ENCODE measurements at places on chromosomes 2 and 18.
A peak's percentile ranks its signal among the peaks of the same experiment; 100 is the strongest.

GRCh38 chr2:173631127-173631460, 276.4 kb downstream of the CDCA7 start:
- peak; percentile 33 for DNase-seq

- DNase-seq, result no peak
These were observed 76.2 kb downstream of the ATAD2B start for GRCh38 chr2:23850564-23851256.

DNA sequence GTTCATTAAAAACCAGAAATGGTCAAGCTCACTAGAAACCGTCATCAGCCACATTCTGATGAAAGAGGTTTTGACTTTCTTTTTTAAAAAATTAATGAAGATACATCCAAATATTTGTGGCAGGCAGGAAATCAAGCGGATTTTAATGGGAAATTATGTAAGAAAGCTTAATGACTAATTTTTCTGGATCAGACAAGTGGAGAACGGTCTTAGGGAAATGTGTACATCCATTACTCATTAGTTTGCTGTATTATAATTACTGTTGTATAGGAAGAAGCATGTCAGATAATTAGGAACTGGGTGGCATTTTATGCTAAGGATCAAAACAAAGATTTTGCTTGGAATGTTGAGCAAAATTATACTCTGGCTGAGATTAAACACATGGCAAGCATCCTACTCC, 39.4 kb downstream of the AGAP1 start:
- no peak for DNase-seq

DNA sequence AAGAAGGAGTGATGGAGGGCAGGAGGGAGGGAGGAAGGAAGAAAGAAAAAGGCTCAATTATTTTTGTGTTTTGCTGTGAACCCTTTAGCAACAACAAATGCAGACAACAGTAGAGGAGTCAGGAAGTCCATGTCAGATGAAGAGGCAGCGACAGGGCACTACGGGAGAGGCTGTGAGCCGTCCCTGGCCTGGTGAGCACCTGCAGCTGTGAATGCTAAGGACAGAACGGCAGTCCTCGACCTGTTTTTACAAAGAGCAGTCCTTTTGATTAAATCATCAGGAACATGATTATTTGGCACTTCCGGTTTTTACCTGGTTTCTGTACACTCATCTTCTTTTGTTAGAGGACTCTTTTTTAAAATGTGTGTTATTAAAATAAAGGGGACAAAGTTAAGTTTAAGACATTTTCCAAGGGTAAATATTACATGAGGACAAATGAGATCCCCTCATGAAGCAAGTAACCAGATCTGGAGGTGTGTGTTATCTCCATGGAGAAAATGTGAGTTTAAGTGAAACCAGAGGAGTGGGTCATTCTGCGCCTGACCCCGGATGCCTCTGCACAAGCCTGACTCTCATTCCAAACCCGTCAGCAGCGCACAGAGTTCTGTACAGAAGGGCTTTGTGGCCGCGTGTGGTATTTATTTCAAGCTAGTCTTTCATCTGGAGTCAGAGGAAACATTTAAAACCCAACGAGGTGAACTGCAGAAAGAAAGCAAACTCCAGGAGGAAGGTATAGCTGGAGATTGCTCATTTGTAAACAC, 492.5 kb downstream of the SOX11 start:
- no peak for DNase-seq

DNA sequence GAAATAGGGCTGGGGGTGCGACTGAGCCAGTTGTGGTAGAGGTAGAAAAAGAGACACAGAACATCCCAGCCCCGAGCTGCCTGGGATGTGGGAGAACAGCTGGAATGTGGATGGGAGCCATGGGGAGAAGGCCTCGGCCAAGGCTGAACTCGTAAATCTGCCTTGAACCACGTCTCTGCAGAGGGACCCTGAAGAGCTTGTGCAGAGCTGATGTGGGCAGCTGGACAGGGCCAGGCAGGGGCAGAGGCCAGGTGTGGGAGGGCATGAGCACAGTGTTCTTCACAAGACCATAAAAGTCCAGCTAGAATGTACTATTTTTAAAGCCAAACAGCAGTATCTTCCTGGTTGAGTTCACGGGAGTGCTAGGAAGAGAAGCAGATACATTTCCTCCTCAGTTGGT, 5.7 kb downstream of the TCF23 start:
- DNase-seq, result no peak

GRCh38 chr18:36672437-36673344, 156.1 kb downstream of the TPGS2 start:
- DNase-seq, result peak; percentile 31

DNA sequence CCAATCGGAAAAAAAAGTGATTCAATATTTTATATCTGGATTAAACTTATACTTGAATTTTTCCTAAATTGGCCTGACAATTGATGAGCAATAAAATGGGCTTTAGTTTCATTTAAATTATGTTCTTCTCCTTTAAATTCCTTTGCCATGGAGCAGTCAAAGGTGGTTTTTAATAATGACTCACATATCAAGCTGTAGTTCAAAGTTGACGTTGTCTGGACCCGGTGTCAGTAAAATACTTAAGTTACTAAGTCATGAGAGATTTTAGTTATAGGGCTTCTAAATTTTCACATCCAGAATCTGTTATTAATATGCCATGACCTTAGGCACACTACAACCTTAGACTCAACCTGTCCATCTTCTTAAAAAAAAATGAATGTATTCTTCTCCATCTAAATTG, 62.5 kb downstream of the CDH2 start:
- DNase-seq, result no peak

DNA sequence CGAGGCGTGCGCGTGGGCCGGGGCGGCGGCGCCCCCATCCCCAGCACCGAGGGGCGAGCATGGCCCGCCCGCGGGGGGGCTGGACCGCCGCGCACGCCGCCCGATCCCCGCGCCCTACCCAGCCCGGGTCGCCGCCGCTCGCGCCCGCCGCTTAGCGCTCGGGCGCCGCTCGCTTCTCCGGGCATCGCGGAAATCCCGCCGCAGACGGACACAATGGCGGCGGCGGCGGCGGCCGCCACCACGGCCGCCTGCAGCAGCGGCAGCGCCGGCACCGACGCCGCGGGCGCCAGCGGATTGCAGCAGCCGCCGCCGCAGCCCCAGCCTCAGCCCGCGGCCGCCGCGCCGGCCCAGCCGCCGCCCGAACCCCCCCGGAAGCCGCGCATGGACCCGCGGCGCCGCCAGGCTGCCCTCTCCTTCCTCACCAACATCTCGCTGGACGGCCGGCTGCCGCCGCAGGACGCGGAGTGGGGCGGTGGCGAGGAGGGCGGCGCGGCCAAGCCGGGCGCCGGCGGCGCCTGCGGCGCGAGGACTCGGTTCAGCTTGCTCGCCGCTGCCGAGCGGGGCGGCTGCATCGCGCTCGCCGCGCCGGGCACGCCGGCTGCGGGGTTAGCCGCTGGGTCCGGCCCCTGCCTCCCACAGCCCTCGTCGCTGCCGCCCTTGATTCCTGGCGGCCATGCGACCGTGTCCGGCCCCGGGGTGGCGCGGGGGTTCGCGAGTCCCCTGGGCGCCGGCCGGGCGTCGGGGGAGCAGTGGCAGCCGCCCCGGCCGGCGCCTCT, 453 bp downstream of the CABLES1 start:
- peak; percentile 67 for DNase-seq

GRCh38 chr2:70479816-70480215, 73.8 kb downstream of the TGFA start:
- DNase-seq, result no peak

GRCh38 chr18:36450264-36450663, 152.8 kb downstream of the FHOD3 start:
- no peak for DNase-seq

GRCh38 chr2:72124376-72124775, 23.3 kb downstream of the CYP26B1 start:
- no peak for DNase-seq

DNA sequence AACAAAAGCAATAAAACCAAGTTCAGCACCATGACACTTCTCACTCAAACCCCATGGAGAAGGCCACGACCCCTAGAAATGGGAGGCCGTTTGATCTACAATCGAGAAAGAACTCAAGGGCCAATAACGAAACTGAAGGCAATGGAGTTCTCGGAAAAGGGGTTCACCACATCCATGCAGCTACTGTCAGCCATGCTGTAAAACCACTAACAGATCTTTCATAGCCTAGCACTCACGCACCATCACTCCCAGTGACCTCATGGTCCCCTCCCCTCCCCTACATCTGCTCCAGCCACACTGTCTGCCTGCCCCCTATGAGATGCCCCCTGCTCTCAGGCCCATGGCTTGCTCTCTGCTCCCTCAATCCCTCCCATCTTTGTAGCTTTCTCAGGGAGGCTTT, 135.3 kb downstream of the TMEM163 start:
- no peak for DNase-seq

- DNase-seq, result no peak
These were observed 2.2 kb upstream of the SERTAD2 start for GRCh38 chr2:64655873-64656272.

GRCh38 chr18:37161491-37161890, 332.6 kb downstream of the KIAA1328 start:
- no peak for DNase-seq

DNA sequence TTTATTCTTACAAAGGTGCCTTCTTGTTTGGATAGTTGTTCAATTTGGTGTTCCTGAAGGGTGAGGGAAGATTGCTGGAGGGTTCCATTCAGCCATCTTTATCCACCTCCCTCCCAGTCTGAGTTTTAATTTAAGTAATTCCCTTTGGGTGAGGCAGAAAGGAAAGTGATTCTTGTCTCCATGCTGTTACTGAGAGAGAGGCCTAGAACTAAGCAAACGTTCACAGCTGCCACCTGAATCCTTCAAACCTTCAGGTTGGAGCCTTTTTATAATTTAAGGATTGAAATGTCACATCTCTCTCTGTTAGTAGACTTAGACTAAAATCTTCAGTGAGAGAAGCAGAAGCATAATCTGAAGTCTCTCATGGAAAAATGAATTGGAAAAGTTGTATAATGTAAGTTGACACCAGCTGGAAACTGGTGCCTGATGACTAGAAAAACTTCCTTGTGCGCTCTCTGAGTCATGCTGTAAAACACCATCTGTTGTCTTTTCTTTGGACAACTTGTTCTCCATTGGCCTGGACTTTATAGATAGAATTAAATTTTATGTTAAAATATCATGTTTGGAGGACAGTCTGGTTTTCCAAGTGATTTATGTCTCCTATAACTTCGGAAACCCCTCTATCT, 14.6 kb downstream of the STRADB start:
- DNase-seq, result no peak

DNA sequence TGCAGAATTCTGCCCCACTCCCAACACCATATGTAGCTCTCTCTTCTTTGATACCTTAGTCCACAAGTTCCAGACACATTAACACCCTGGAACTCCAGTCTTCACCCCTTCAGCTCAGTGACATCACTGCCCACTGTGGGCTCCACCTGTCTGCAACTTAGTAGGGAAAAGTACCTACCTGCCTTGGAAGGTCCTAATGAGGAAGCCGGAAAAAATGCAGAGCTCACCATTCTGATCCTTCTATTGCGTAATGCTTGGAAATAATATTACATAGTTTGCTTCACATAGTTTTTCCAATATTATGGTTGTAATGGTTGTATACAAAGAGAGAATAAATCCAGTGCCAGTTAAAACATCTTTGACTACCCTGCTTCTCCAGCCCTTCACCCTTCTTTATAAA, 738.4 kb downstream of the RNF144A start:
- no peak for DNase-seq

DNA sequence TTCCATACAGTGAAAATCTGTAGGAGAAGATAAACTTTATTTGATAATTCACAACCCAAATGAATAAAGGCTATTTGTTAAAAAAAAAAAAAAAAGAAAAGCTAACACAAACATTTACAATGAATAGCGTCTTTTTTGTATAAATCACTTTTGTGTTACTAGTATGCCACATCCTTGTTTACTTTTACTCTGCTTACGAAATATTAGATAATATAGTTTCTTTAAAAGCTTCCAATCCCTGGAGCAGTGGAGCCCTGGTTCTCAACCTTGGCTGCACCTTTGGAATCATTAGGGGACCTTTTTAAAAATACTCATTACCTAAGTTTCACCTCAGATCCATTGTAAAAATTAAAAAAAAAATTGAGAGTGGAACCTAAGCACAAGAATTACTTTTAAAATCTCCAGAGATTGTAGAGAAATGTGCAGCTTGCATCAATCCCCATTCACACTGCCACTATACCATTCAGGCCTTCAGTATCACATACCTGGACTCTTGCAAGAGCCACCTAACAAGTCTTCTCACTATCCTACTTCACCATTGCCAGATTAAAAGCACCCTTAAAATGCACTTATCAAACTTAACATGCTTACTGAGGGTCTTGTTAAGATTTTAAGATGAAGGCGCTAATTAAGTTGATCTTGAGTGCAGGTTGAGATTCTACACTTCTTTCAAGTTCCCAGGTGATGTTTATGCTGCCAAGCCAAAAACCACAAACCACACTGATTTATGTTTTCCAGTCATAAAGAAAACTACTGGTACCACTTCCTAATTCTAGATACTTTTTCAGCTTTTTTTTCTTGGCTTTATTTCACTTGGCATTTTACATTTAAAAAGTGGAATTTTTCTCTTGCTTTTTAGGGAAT, 59.7 kb upstream of the ZC3H15 start:
- no peak for DNase-seq

DNA sequence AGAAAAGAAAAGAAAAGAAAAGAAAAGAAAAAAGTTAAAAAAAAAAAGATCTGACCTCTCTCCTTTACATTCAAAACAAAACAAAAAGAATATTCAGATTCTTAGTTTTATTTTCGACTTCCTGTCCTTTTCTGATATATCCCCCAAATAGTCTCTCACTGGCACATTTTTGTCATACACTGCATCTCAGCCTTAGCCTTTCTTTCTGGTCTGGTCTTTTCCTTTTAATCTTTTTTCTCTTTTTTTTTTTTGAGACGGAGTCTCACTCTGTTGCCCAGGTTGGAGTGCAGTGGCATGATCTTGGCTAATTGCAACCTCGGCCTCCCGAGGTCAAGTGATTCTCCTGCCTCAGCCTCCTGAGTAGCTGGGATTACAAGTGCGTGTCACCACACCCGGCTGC, 1.6 kb upstream of the RIOK3 start:
- DNase-seq, result no peak

DNA sequence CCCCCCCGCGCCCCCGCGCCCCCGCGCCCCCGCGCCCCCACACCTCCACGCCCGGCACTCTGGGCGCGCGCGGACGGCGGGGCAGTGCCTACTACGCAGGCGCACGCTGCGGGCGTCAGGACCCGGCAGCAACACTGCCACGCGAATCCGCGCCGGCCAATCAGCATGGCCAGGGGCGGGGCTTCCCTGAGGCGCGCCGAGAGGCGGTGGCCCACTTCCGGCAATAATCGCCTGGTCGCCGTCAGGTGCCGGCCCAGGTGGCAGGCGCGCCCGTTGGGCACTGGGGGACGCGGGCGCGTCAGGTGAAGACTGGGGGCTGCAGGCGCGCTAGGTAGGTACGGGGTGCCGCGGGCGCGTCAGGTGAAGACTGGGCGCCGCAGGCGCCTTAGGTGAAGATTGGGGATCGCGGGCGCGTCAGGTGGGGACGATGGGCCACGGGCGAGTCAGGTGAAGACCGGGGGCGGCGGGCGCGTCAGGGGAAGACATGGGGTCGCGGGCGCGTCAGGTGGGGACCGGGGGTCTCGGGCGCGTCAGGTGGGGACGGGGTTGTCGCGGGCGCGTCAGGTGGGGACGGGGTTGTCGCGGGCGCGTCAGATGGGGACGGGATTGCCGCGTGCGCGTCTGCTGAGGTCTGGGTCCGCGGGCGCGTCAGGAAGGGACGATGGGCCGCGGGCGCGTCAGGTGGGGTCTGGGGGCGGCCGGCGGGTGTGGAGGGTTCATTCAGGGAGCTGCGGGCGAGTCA, 219.1 kb downstream of the RTP5 start:
- peak; percentile 96 for DNase-seq

Measured in left ventricle myocardium superior (tissue), 1 donor.